A549 treated with dexamethasone at 1 μM for 4 hours (cell line): ENCODE measurements at places on chromosomes 4 and X. TPM values are rescaled to one million over a fixed set of nuclear protein-coding genes. Genes with fewer than 3 reads are reported as not detected.

TBC1D19 gene
- total RNA-seq, result 3.8 to 6.0 TPM (median 4.9 TPM) in 5 replicates

DGKK gene
- total RNA-seq, result not detected in 5 replicates

CMC4 gene
- total RNA-seq, result 16.4 to 18.8 TPM (median 17.6 TPM) in 5 replicates

SLITRK4 gene
- 0.01 TPM in 1 of 5 replicates, not detected in the others for total RNA-seq

MAGEA6 gene
- 10.1 to 13.3 TPM (median 11.9 TPM) in 5 replicates for total RNA-seq

SRPK3 gene
- total RNA-seq, result 0.03 to 0.06 TPM (median 0.05 TPM) in 5 replicates

BEX1 gene
- not detected in 5 replicates for total RNA-seq

MAOA gene
- 0.59 to 0.87 TPM (median 0.79 TPM) in 5 replicates for total RNA-seq

CTAG1A gene
- total RNA-seq, result not detected in 5 replicates

CXCL8 gene
- total RNA-seq, result 3.7 to 9.1 TPM (median 5.3 TPM) in 5 replicates

TCP11X2 gene
- not detected in 5 replicates for total RNA-seq

RBM46 gene
- not detected in 5 replicates for total RNA-seq

PASD1 gene
- 0.02 to 0.07 TPM in 2 of 5 replicates, not detected in the others for total RNA-seq

GUCY1A1 gene
- total RNA-seq, result not detected in 5 replicates

STPG2 gene
- total RNA-seq, result not detected in 5 replicates

RTL5 gene
- total RNA-seq, result 2.0 to 2.7 TPM (median 2.5 TPM) in 5 replicates

ZFP42 gene
- not detected in 5 replicates for total RNA-seq

GRPR gene
- total RNA-seq, result not detected in 5 replicates

KLKB1 gene
- 0.05 TPM in 1 of 5 replicates, not detected in the others for total RNA-seq

AFF2 gene
- total RNA-seq, result not detected in 5 replicates

DUSP9 gene
- total RNA-seq, result 1.0 to 2.0 TPM (median 1.3 TPM) in 5 replicates

FGFR3 gene
- 1.0 to 2.5 TPM (median 2.3 TPM) in 5 replicates for total RNA-seq

RPA4 gene
- 0.14 to 0.43 TPM (median 0.22 TPM) in 5 replicates for total RNA-seq

TSC22D3 gene
- total RNA-seq, result 210 to 273 TPM (median 236 TPM) in 5 replicates

FAM120C gene
- total RNA-seq, result 3.2 to 6.6 TPM (median 5.4 TPM) in 5 replicates

TRPC3 gene
- 0.04 to 0.11 TPM (median 0.09 TPM) in 5 replicates for total RNA-seq

FREM3 gene
- total RNA-seq, result not detected in 5 replicates

CLIC2 gene
- 0.04 to 0.19 TPM (median 0.09 TPM) in 4 of 5 replicates, not detected in the other for total RNA-seq

PDCL2 gene
- not detected in 5 replicates for total RNA-seq
